ENCODE measurements at places on chromosomes 16 and 17.
A peak's percentile ranks its signal among the peaks of the same experiment; 100 is the strongest.

GRCh38 chr16:164827-165538 lies 795 bp upstream of the HBM start:
- no peaks in the 10 kb centered on the region for H3K36me3 ChIP-seq
- no peak for DNase-seq
- peaks cover 31% of the 10 kb centered on the region for H3K27me3 ChIP-seq

DNA sequence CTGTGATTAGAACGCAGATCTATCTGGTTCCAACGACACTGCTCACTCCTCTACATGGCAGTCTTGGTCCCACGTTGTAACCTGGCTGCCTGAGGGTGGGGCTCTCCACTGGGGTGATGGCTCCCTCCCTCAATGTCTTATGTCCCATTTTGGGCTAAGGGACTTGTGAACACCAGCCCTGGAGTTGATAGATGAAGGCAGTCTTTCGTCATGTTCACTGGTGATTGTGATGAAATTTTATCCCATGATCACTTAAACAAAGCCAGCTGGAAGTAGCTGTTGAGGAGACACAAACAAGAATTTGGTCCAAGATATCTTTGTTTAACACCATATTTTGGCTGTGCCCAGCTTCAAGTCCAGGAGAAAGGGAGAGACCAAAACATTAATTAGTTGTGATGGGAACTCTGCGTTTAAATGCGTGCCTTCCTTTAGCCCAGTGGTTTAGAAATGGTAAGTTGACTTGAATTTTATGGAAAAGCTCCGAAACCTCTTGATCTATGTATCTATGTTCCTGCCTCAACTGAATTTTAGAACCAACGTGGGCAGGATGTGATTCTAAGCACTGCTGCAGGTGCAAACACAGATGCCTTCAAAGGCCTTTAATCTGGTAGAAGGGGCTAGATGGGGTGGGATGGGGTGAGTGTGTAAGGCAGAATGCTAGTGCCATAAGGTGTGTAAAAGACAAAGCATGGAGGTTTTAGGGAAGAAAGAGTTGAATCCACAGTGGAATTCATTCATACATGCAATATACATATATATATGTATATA lies 186.8 kb upstream of the IRX3 start:
- no peak overlapping the region for H3K27ac ChIP-seq
- H3K27me3 ChIP-seq: peaks cover 9% of the 10 kb centered on the region
- no peaks in the 10 kb centered on the region for H3K4me1 ChIP-seq
- DNase-seq: no peak
- H3K4me3 ChIP-seq: no peak overlapping the region
- no peaks in the 10 kb centered on the region for H3K36me3 ChIP-seq

GRCh38 chr17:63832455-63832854 lies 5.0 kb upstream of the FTSJ3 start:
- H3K4me1 ChIP-seq: peaks cover 81% of the 10 kb centered on the region
- H3K4me3 ChIP-seq: no peak overlapping the region
- no peaks in the 10 kb centered on the region for H3K36me3 ChIP-seq
- H3K27ac ChIP-seq: peak overlapping the region; percentile 93
- DNase-seq: no peak
- H3K27me3 ChIP-seq: no peaks in the 10 kb centered on the region

DNA sequence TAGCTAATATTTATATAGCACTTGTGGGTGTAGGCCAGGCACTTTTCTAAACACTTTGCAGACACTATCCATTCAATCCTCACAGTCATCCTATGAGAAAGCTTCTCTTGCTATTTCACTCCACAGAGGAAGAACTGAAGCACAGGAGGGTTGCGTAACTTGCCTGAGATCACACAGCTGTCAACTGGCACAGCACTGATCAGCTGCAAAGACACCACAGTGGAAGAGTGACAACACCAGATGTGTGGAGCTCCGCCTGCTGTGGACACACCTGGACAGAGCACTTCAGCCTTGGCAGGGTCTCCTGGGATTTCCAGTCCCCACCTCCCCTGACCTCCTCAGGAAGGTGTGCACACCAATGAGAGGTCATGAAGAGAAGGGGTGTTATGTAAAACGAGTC lies 13.3 kb upstream of the CNEP1R1 start:
- no peak for DNase-seq
- peaks cover 2% of the 10 kb centered on the region for H3K4me1 ChIP-seq
- H3K27ac ChIP-seq: no peak overlapping the region
- H3K4me3 ChIP-seq: no peak overlapping the region

DNA sequence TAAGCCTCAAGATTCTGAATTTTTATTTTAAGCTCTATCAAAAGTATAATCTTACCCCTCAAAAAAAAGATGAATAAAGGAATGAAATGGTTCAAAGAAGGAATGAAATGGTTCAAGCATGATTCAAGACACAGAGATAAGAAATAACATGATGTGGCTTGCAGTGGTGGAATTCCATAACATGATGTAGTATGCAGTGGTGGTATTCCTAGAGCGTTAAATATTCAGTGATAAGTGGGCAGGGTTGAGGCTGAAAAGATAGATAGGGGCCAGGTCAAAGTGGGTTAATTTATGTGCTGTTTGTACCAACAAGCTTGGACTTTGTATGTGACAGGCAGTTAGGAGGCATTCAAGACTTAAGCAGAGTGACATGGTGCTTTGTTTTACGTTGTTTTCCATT lies 29.6 kb downstream of the TNRC6A start:
- DNase-seq: no peak
- no peak overlapping the region for H3K27ac ChIP-seq
- H3K36me3 ChIP-seq: no peaks in the 10 kb centered on the region

- no peak overlapping the region for H3K27ac ChIP-seq
- no peak overlapping the region for H3K4me3 ChIP-seq
- H3K36me3 ChIP-seq: no peaks in the 10 kb centered on the region
- no peaks in the 10 kb centered on the region for H3K27me3 ChIP-seq
- no peaks in the 10 kb centered on the region for H3K4me1 ChIP-seq
- DNase-seq: no peak
Observed at GRCh38 chr16:72029567-72030271, 21.2 kb downstream of the DHODH start.

GRCh38 chr17:17913695-17914332 lies 58.4 kb downstream of the TOM1L2 start:
- H3K27me3 ChIP-seq: no peaks in the 10 kb centered on the region
- peak overlapping the region; percentile 12 for H3K27ac ChIP-seq
- no peak overlapping the region for H3K4me3 ChIP-seq
- H3K4me1 ChIP-seq: peaks cover 10% of the 10 kb centered on the region
- DNase-seq: no peak

DNA sequence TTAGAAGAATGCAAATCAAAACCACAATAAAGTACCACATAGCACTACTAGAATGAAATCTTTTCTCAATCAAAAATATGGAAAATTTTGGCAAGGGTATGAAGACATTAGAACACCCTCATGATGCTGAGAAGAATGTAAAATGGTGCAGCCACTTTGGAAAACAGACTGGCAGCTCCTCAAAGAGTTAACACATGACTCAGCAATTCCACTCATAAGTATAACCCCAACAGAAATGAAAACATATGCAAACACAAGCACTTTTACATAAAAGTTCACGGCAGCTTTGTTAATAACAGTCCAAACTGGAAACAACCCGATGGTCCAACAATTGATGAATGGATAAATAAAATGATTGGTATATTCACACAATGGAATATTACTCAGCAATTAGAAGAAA lies 124.5 kb downstream of the SHCBP1 start:
- DNase-seq: no peak
- H3K27ac ChIP-seq: no peak overlapping the region
- H3K27me3 ChIP-seq: no peaks in the 10 kb centered on the region
- H3K36me3 ChIP-seq: no peaks in the 10 kb centered on the region
- no peak overlapping the region for H3K4me3 ChIP-seq
- H3K4me1 ChIP-seq: no peaks in the 10 kb centered on the region

DNA sequence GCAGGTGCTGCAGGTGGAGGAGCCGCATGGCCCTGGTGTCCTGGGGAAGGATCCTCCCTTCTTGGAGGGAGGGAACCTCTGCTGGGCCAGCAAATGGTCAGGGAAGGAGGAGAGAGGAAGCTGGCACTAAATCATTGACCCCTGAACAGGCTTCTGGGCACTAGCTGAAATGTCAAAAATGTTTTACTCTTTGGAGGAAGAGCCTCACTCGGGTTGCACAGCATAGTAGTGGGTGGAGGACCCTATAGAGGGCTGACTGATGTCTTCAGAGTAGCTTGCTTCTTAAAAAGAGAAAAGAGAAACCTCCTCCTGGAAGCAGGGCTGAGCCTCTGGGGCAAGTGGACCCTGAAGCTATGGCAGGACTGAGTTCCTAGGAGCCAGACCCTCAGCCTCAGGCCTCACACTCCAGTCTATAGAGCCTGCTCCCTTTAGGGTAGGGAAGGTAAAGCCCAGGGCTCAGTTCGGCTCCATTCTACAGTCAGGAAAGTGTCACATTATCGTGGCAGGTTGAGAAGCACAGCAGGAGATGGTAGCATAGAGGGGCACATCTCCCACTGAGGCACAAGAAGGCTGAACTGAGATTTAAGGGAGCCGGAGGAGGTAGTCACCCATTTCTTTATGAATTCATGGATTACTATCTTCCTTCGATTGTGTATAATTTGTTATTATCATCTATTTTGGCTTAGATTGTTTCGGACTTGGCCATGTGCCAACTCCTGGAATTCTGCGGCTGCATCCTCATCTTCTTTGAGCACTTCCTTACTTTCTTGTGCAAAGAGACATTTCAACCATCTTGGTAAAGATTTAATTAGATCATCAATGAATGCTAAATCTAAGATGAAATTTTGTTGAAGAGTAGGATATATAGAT lies 7.3 kb upstream of the CUEDC1 start:
- no peak overlapping the region for H3K27ac ChIP-seq
- peaks cover 13% of the 10 kb centered on the region for H3K27me3 ChIP-seq
- H3K36me3 ChIP-seq: no peaks in the 10 kb centered on the region
- H3K4me3 ChIP-seq: no peak overlapping the region
- peaks cover 4% of the 10 kb centered on the region for H3K4me1 ChIP-seq

- peaks cover 7% of the 10 kb centered on the region for H3K4me1 ChIP-seq
- H3K36me3 ChIP-seq: peaks cover 48% of the 10 kb centered on the region
- no peak for DNase-seq
- no peak overlapping the region for H3K4me3 ChIP-seq
- H3K27ac ChIP-seq: no peak overlapping the region
Observed at GRCh38 chr17:37123941-37124820, 175.4 kb downstream of the AATF start.

GRCh38 chr17:64783556-64784352 lies 121.6 kb upstream of the SMURF2 start:
- no peak for DNase-seq
- peaks cover 2% of the 10 kb centered on the region for H3K36me3 ChIP-seq
- H3K4me3 ChIP-seq: no peak overlapping the region
- H3K27ac ChIP-seq: no peak overlapping the region

GRCh38 chr17:10013365-10014112 lies 108.5 kb upstream of the RCVRN start:
- H3K4me3 ChIP-seq: no peak overlapping the region
- H3K36me3 ChIP-seq: no peaks in the 10 kb centered on the region
- no peaks in the 10 kb centered on the region for H3K4me1 ChIP-seq
- no peak overlapping the region for H3K27ac ChIP-seq
- no peak for DNase-seq

- H3K27ac ChIP-seq: no peak overlapping the region
- H3K4me1 ChIP-seq: no peaks in the 10 kb centered on the region
- no peaks in the 10 kb centered on the region for H3K36me3 ChIP-seq
- DNase-seq: no peak
Observed at GRCh38 chr16:5187402-5187952, 89.9 kb upstream of the EEF2KMT start.

GRCh38 chr17:34750004-34750403 lies 170.6 kb downstream of the TMEM132E start:
- no peaks in the 10 kb centered on the region for H3K36me3 ChIP-seq
- H3K27ac ChIP-seq: no peak overlapping the region
- H3K27me3 ChIP-seq: peaks cover 13% of the 10 kb centered on the region
- H3K4me1 ChIP-seq: no peaks in the 10 kb centered on the region
- DNase-seq: no peak

GRCh38 chr16:65111306-65111705 lies 10.6 kb downstream of the CDH11 start:
- no peak overlapping the region for H3K4me3 ChIP-seq
- peaks cover 5% of the 10 kb centered on the region for H3K36me3 ChIP-seq
- no peak overlapping the region for H3K27ac ChIP-seq
- H3K4me1 ChIP-seq: no peaks in the 10 kb centered on the region
- H3K27me3 ChIP-seq: no peaks in the 10 kb centered on the region

DNA sequence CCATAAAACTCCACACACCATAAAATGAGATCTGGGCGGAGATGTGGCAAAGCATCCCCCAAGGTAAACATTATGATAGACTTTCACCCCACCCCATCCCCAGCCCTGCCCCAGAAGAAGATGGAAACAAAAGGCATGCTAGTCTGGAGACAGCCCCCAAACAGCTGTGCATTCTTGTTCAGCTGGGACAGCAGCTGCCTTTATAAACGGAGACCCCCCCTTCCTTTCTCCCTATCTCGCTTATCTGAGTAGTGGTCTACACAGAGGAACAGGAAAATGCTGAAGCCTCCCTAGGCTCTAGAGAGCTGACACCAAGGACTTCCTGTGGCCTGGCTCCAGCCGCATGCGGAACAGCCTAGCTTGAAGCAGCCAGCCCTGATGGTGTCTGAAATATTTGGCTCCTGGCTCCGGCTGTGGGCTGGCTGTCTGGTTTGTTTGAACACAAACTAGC lies 190.3 kb upstream of the ANKFN1 start:
- no peak overlapping the region for H3K27ac ChIP-seq
- no peak overlapping the region for H3K4me3 ChIP-seq
- H3K27me3 ChIP-seq: peaks cover 18% of the 10 kb centered on the region
- H3K36me3 ChIP-seq: no peaks in the 10 kb centered on the region

DNA sequence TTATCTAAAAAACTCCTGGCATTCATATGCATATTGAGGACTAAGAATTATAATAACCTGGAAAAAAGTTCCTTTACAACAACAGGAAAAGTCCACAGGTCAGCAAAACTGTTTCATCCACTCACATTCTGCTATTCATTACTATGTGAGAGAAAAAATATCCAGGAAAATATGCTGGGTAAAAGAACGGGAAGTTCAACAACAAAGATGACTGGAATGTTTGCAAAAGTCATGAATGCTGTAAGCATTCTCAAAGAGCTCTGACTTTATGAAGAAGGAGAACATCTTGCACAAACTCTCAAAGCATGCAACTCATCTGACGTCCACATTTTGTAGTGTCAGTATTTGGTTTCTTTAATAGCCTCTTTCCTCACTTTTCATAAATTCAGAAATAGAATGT lies 56.9 kb upstream of the ALDH3A1 start:
- no peaks in the 10 kb centered on the region for H3K27me3 ChIP-seq
- peaks cover 17% of the 10 kb centered on the region for H3K4me1 ChIP-seq
- no peak overlapping the region for H3K27ac ChIP-seq
- peaks cover 24% of the 10 kb centered on the region for H3K36me3 ChIP-seq
- DNase-seq: no peak
